ENCODE measurements at places on chromosomes 11 and 22.

GRCh38 chr11:66336234-66337102 lies at the start of gene RIN1:
TSS of gene RIN1 (minus strand) at chr11:66336434. CDS start at chr11:66336402, 32 bp downstream.
- DNase-seq, result peak; percentile 94

GRCh38 chr11:15837901-15838489 lies 518.4 kb downstream of the SOX6 start:
- DNase-seq, result no peak

DNA sequence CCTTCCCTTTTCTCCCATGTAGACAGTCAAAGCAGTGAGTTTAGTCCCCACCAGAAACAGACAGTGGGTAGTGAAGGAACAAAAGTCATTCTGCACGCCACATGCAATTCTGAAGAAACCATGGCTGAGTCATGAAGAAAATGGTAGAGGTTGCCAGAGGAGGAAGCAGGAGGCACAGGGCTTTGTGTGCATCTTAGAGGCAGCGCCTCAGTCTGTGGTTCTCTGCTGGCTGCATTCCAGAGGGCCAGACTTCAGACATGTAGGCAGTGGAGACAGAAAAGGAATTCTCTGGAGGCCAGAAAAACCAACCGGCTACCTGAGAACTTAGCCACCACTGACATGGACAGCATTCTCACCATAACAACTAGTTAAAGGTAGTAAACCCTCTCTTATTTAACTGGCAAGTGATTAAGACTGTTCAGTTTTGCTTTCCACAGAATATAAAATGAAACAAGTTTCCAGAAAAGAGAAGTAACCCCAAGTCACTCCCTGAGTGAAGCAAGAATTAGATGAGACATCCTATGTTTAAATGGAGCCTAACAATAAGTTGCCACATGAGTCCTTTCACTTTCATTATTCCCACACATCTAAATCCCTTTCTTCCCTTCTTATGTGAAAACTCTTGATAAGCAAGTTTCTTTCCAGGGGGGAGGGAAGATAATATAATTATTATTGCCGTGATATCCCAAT lies 556.1 kb downstream of the SOX6 start:
- no peak for DNase-seq

DNA sequence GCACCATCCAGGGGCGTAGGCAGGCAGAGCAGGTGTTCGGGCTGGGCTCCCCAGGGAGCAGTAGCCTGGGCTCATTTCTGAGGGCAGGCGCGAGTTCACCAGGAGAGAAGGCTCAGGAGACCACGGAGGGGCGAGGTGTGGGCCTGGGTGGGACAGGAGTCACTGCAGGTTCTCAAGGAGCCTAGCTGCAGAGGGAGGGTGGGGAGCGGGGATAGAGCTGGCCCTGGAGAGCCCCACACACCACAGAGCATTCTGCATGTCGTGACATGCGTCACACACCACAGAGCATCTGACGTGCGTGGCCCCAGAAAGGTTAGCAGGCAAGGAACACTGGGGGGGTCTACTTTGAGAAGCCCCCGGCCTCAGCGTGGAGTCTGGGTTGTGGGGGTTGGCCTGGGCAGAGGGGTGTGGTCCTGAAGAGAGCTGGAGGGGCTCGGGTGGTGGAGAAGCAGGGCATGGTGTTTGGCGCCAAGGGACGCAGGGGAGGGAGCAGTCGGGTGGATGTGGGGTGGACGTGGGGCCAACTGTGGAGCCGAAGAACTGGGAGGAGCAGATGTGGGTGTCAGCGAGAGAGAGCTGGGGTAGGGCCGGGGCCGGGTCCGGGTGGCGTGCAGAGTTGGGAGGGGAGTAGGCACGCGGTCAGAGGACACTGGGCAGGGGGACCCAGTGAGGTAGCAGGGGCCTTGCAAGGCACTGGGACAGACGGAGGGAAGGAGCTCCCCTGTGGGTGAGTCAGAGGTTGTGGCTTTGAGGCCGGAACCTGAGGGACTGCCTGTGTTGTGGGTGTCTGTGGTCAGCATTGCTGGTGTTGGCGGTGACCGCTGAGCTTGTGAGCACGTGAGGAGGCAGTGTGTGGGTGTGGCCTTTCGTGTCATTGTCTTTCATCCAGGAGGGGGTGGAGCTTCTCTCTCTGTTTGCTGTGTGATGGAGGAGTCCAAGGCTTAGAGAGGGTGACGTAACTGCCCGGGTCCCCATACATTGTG lies 25.5 kb downstream of the CTTN start:
- DNase-seq, result no peak

GRCh38 chr11:36241497-36241896 lies 47.7 kb downstream of the COMMD9 start:
- no peak for DNase-seq

DNA sequence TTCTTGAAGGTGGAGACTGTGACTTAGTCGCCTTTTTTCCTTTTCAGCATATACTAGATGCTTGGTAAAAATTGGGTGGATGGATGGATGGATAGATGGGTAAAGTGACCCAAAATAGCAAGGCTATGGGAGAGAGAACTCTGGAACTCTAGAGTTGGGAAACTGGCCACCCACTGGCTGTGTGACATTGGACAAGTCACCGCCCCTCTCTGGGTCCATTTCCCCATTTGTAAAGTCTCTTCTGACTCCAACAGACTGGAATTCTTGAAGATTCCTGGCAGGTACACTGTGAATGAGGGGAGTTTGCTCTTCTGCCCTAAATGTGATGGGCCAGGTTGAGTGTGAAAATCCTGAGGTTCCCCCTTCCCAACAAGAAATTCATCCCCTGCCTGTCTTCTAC lies 8.0 kb downstream of the TKFC start:
- DNase-seq, result no peak

- DNase-seq, result peak; percentile 16
These were observed 185.7 kb downstream of the BLID start for GRCh38 chr11:121930004-121930965.

- no peak for DNase-seq
These were observed 136.8 kb downstream of the KIF18A start for GRCh38 chr11:27971171-27971570.

GRCh38 chr11:12769834-12770345 lies 95.7 kb downstream of the TEAD1 start:
- DNase-seq, result no peak

GRCh38 chr11:93744669-93745004 lies 3.2 kb downstream of the C11orf54 start:
- DNase-seq, result no peak

- DNase-seq, result no peak
These were observed 177.1 kb upstream of the B3GAT1 start for GRCh38 chr11:134589129-134589528.

GRCh38 chr11:42055606-42056005 lies 596.2 kb upstream of the LRRC4C start:
- DNase-seq, result no peak

GRCh38 chr22:40512426-40513136 lies 123.9 kb downstream of the MRTFA start:
- peak; percentile 16 for DNase-seq

GRCh38 chr22:19059481-19060278 lies 62.5 kb downstream of the DGCR2 start:
- DNase-seq, result peak; percentile 20

DNA sequence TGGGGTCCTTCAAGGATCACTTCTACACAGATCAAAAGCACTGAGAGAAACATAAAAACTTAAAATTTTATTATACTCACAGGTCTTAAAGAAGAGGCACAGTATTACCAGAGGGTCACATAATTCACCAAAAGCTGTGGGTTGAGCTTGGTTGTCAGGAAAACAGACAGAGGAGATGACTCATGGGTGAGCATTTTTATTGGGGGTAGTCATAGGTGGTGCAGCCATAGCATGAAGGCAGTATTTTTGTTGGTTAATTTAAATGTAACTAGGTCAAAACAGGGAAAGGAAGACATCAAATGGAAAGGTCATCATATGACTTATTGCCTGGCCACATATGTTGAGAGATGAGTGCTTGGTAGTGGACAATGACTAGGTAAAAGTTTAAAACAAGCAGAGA lies 24.2 kb downstream of the OR5B17 start:
- no peak for DNase-seq

Measured in G401 (cell line).